Fibroblast of villous mesenchyme (primary cell): ENCODE measurements at places on chromosomes 4 and X.

DNA sequence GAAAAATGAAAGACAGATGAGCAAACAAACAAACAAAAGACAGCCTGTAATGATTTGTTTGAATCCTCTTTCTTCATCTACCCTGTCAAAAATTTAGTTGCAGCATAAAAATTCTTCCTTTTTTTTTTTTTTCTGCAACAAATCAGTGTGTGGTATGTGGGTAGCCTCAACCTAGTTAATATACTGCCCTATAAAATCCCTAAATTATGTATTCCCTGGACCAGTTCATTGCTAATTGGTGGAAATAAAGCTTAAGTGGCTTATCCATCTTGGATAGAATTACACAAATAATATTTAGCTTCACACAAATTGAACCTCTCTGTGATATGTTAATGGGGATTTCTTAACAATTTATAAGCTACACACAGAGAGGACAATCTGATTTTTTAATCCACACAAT lies 208.4 kb downstream of the NDST4 start:
- DNase-seq = no peak

GRCh38 chrX:69076088-69076487 lies 89.2 kb downstream of the PJA1 start:
- DNase-seq = no peak

DNA sequence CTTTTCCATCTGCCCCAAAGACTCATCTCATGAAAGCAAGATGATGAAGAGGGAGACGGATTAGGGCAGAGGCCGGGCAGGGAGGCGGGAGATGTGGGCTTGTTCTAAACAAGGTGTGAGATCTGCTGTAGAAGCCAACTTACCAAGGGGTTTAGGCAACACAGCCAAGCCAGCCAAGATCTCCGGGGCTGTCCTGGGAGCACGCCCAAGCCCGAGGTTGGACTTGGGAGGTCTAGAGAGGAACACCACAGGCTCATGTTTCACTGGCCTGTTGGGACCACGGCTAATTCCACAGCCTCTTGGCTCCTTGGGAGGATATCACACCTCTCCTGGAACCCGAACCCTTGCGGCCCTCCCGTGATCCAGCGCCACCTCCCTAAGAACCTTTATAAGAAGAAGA lies 171.4 kb downstream of the CRLF2 start:
- no peak for DNase-seq

DNA sequence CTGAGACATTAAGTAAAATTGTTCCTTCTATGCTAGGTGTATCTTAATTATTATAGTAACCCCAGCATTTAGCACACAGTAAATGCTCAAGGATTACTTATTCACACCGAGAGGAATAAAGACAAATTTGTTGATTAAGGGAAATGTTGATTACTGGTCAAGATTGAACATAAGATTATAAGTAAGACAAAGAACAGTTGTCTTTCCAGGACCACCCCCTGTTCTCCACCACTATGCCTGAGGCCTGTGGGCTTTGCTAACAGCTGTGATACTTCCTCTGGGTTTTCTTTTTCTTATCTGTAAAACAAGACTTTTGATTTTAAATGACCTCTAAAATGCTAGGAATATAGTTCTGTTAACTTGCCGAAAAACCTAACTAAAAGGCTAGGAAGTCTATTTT lies 128.0 kb downstream of the DCLK2 start:
- DNase-seq = no peak

GRCh38 chrX:153063315-153063714 lies 7.0 kb downstream of the PNMA3 start:
- DNase-seq = peak; percentile 18

- DNase-seq = no peak
These were observed 136.2 kb downstream of the SMIM20 start for GRCh38 chr4:26050212-26050643.

- DNase-seq = peak; percentile 72
These were observed 17.5 kb upstream of the TBC1D1 start for GRCh38 chr4:37873386-37873785.

GRCh38 chr4:88014386-88014905 lies 7.0 kb downstream of the PKD2 start:
- DNase-seq = no peak

DNA sequence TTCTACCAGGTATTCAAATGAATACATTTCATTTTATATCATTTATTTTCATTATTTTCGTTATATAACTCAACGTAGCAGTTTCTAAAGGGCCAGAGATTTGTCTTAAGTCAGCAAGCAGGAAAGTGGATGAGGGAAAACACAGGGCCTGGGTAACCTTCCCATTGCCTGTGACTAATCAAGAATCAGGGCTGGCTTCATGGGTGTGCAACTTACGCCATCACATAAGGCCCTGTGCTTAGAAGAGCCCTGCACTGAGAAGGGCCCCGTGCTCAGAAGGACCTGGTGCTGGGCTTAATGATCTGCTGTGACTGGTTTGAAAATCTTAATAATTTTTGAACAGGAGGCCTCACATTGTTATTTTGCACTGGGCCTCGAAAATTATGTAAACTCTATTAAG lies 65.4 kb upstream of the FAM9C start:
- peak; percentile 86 for DNase-seq

- no peak for DNase-seq
These were observed 14.0 kb downstream of the RAP1GDS1 start for GRCh38 chr4:98275145-98275544.

GRCh38 chrX:154733066-154733425 lies 17.8 kb downstream of the GAB3 start:
- DNase-seq = no peak

DNA sequence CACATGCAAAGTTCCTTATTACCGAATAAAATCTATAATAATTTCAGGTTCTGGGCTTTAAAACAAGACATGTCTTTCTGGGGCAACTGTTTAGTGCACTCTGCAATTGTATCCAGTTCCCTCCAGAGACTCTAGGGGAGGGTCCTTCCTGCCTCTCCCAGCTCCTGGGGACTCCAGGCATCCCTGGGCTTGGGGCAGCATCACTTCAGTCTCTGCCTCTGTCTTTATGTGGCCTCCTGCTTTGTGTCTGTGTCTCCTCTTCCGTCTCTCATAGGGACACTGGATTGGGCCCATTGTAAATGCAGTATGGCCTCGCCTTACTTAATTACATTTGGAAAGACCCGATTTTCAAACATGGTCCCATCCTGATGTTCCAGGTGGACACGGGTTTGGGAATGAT lies 10.9 kb upstream of the ASMTL start:
- no peak for DNase-seq

DNA sequence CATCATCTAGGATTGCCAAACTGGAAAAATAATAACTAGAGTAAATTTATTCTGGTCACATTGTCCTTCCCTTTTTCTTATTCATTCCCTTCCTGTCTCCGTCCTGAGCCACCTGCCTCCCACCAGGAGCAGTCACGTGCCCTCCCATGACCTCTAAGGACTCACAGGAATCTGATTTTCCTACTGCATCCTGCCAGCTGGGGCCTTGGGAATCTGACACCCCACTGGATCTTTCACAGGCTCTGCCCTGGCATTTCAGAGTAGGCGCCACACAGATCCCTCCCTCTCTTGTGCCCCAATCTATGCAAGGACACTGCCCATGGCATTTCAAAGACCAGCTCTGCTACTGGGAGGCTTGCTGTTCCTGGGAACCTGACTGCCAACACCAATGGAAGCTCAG lies 520.5 kb downstream of the PPARGC1A start:
- no peak for DNase-seq

GRCh38 chr4:107862658-107863057 lies 37.9 kb downstream of the SGMS2 start:
- peak; percentile 58 for DNase-seq

DNA sequence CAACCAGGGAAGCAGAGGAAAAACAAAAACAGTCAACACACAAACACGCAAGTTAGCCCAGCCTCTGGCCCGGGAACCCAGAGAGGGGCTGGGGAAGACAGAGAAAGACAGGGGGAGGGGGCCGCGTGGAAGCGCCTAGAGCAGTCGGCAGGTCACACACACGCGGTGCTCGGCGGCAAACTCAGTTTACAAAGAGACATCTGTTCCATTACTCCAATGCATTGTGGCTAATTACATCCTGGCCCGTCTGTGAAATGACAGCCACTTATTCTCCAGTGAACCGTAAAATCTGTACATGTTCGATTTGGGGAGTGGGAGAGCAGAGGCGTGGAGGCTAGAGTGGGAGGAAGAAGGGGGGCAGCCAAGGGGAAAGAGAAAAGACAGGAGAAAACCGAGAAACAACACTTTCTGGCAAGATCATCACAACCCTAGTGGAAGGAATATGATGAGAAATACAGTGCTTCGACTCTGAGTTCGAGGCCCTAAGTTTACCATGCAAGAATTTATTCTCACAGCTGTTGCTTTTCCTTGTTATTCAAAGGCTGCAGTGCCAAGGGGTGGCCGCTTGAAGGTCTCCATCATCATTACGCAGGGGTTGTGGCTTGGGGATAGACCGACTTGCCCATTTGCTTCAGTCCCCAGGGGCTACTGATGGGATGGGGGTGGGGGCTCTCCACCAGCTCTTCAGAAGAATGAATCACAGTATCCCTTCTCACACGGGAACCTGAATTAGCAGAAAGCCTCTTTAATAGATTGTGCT lies 167.7 kb downstream of the MGST2 start:
- DNase-seq = no peak
